COR-L47 (cell line): ENCODE measurements at places on chromosomes 11 and 22.

- DNase-seq: no peak
These were observed 123.0 kb upstream of the C11orf58 start for GRCh38 chr11:16615480-16615879.

- DNase-seq: no peak
These were observed 3.8 kb downstream of the GAS2L1 start for GRCh38 chr22:29310065-29310862.

- no peak for DNase-seq
These were observed 14.1 kb downstream of the KBTBD3 start for GRCh38 chr11:106063009-106063408.

DNA sequence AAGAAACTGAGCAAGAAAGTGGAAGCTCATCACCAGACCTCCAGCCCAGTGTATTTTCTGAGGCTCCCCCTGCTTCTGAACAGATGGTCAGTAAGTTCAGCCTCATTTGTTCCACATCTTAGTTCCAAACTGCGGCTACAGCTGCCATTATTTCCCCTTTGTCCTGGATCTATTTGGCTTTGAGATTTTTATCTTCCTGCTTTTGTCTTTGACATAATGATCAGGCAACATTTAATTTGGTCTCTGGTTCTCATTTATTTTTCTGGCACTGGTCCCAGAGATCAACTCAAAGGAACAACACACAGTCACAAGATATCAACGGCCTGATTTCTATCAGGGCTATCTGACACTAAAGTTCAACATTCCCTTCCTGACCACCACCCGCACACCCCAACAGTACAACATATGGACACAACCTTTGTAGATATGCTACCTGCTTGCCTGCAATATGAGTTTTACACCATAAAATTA is 137.5 kb downstream of the FAM76B start:
- DNase-seq: peak; percentile 84

DNA sequence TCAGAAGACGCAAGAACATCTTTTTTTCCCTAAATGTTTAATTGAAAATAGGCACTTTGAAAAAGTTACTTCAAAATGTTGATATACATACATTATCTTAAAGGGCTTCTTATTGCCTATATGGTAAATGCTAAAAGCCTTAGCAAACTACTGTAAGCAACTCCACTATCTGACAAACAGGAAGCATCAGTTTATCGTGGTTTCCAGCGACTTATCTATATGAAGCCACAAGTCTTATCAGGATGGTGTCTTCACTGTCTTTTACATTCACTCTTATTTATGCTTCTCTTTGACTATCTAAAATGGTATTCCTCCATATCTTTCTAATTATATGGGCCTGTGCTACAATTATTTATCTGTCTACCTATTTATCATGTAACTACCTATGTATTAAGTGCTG is 2091.9 kb downstream of the LRRC4C start:
- DNase-seq: no peak

DNA sequence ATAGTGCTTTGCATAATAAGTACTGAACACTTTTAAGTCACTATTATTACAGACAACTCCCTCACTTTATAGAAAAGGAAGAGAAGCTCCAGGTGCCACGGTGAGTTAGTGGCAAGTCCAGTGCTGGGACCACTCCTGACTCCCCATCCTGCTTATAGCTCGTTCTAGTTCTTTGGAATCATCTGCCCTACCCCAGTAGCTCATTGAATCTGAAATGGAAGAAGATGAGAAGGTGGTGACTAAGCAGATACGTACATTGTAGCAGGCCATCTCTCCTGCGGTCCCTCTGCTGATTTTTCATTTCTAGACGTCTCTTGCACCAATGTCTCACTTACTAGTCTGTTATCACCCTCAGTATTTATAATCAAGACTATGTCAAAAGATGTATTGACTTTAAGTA is 21.6 kb downstream of the MMP20 start:
- no peak for DNase-seq

- DNase-seq: no peak
These were observed 33.9 kb upstream of the FAT3 start for GRCh38 chr11:92190535-92191206.

DNA sequence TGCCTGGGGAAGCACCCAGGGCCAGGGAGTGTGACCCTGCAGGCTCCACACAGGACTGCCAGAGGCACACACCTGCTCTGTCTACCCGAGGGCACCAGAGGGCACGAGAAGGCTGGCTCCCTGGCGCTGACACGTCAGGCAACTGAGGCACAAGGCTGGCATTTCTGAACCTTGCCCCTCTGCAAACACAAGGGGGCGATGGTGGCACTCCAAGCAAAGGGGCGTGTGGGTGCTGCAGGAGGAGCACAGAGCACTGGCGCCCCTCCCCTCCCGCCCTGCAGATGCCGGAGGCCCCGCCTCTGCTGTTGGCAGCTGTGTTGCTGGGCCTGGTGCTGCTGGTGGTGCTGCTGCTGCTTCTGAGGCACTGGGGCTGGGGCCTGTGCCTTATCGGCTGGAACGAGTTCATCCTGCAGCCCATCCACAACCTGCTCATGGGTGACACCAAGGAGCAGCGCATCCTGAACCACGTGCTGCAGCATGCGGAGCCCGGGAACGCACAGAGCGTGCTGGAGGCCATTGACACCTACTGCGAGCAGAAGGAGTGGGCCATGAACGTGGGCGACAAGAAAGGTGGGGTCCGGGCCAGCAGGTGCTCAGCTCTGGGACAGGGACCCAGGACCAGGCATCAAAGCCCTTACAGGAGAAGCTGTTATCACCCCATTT is 20.8 kb upstream of the TXNRD2 start:
- DNase-seq: peak; percentile 85

- no peak for DNase-seq
These were observed 165.2 kb upstream of the RAG2 start for GRCh38 chr11:36763187-36763586.

DNA sequence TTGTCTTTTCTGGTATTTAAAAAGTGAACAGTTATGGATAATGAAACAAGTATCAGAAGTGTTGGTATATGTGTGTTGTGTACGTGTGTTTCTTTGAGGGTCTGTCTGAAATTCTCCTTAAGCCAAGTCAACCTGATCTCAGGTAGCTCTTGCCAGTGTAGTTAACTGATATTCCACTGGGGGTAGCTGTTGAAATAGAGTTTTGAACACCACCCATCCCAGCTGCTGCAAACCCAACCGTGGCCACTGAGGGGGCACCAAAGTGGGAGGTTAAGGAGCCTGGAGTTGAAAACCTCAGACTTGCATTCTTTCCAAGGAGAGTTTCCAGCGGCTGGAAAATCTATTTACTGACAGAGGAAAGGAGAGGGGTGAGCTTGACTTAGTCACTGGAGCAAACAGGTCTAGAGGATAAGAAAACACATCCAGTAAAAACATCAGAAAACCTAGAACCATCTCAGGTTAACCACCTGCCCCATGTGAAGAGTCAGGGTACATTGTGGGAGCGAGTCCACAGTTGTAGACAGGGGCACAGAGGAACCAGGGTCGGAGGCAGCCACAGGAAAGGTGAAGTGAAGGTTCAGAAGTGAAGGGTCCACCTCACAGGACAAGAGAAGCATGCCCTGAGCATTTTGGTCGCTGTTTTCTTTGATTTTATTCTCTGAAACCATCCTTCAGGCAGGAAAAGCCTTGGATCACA is 8.8 kb upstream of the CUL5 start:
- peak; percentile 57 for DNase-seq

- DNase-seq: no peak
These were observed 52.3 kb downstream of the EXT2 start for GRCh38 chr11:44147751-44148150.

- DNase-seq: no peak
These were observed 321.7 kb upstream of the PLET1 start for GRCh38 chr11:112582366-112582765.

DNA sequence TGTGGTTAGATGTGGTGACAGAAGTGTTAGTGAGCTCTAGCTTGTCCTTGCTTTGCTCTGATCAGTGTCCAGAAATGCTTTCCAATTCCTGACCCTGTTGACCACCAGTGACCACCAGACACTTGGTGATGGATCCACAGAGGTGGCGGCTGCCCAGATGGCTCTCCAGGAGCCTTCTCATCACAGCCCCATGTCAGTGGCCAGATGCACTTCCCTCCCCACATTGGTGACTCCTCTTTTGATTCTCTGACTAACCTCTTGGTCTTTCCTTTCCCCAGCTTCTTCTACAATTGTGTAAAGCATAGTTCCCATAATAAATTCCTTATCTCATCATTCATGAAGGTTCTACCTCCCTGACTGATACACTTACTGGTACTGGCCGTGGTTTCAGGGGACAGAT is 40.1 kb upstream of the CXCR5 start:
- DNase-seq: no peak

GRCh38 chr11:2072551-2073261 is 66.5 kb downstream of the IGF2 start:
- DNase-seq: no peak

- DNase-seq: no peak
These were observed 18.9 kb upstream of the PISD start for GRCh38 chr22:31680861-31681341.

- no peak for DNase-seq
These were observed 3.3 kb downstream of the OSBP2 start for GRCh38 chr22:30697975-30698374.

GRCh38 chr11:22336587-22336986 is 1.6 kb upstream of the SLC17A6 start:
- no peak for DNase-seq

DNA sequence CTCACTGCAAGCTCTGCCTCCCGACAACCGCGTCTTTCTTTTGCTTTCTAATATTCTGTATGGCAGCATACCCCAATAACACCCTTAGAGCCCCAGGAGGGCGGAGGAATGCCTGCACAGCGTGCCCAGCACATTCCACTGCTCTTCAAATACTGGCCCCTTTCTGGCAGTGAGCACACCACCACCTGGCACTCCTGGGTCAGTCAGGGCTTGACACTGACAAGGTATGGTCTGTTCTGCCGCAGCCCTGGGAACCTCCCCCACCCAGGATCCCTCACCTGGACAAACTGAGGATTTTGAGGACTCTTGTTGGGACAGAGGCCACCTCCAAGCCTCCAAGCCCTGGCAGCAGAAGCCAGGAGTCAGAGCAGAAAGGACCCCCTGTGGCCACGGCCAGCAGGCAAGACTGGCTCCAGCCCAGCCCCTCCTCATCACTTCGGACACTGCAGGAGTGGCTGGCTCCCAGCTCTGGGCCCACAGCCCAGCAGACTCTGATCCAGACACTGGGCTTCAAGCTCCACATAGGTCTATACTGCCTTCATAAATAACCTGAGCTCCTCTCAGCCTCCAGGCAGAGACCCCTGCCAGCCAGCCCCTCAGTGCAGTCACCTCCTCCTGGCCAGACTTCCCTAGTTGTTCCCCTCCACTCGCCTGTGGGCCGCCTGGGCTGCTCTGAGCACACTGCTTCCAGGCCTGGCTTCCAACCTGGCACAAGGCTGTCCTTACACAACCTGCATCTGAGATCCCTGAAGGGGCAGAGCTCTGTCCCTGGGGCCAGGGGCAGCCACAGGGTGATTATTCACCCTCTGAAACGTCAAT is 14.5 kb downstream of the CARS1 start:
- no peak for DNase-seq

GRCh38 chr11:36130401-36130800 is 158.8 kb downstream of the COMMD9 start:
- DNase-seq: no peak

- no peak for DNase-seq
These were observed 81.9 kb downstream of the TP53I11 start for GRCh38 chr11:44868455-44869421.

DNA sequence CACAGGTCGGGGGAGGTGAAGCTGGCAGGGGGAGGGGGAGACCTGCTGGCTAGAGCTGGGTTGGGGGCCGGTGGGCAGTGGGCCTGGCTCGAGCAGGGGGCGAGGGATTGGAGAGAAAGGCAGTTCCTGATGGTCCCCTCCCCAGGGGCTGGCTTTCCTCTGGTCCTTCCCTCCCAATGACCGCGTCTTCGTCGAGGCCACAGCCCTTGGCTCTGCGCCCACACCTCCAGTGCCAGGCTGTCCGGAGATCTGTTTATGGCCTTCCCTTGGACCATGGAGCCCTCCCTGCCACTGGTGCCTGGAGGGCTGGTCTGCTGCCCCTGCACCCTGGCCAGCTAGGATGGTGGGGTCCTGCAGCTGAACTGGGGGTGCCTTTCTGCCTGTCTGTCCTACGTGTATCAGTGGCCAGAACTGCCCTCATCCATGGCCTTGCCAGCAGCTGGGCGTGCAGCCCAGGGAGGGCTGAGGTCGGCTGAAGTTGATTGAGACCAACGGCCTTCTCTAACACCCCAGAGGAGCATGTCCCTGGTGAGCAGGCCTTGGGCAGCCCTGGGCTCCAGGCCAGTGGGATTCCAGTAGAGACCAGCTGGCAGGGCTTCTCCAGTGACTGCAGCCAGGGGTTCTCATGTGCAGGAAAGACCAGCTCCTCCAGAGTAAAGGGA is 12.3 kb downstream of the TANGO2 start:
- DNase-seq: no peak

GRCh38 chr11:67299471-67300191 is 3.7 kb upstream of the SSH3 start:
- no peak for DNase-seq

DNA sequence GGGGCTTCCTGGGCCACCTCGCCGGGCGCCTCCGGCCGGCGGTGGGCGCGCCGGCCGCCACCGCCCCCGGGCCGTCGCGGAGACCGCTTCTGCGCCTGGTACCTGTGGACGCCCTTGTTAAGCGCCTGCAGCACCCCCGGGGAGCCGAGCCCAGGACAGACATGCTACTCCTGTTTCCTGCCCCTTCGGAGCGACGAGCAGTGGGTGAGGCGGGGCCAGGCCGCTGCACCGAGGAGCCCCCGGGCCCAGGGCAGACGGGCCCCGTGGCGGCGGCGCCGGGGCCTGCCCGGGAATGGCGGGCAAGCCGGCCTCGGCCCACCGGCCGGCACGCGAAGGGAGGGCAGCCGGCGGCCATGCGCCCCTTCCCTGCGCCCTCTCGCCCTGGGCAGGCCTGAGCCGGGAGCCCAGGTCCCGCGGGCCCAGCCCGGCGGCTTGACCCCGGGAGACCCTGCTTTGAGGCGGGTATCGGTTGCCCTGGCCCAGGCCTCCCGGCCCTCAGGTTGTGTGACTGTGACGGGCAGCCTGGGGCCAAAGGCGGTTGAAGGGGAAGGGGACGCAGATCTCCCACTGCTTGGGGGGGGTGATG is 789 bp upstream of the KDM2A start:
- DNase-seq: peak; percentile 36

DNA sequence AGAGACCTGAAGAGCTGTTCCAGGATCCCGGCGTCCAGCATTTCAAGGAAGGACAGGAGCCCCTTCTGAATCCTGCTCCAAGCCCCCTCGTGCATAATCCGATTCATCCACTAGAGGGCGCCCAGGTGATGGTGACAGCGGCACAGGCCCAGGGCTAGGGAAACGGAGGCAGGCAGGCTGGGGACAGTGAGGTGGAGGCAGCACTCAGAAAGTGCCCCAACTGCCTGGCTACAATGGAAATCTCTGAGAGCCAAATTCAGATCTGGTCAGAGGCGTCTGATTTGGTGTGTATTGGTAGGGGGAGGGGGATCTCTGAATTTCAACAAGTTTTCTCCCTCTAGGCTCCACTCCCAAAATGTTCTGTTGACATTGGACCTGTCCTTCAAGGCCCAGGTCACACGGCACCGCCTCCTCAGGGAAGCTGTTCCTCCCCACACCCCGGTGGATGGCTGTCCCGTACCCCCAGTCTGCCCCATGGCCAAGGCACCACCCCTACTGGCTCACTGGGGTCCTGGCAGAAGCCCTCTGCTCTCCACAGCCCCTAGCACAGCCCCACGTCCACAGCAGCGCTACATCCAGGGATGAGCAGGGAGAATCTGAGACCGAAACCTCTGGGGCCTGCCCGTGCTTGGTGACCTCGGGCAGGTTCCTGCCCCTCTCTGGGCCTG is 142.9 kb downstream of the CRYBB2 start:
- DNase-seq: peak; percentile 11

GRCh38 chr11:102577723-102578122 is 47.2 kb upstream of the MMP7 start:
- no peak for DNase-seq

GRCh38 chr22:17910561-17911311 is 113.6 kb downstream of the MICAL3 start:
- DNase-seq: no peak
